NCI-H1092 (cell line): ENCODE measurements at places on chromosomes 5 and 9.
A peak's percentile ranks its signal among the peaks of the same experiment; 100 is the strongest.

DNA sequence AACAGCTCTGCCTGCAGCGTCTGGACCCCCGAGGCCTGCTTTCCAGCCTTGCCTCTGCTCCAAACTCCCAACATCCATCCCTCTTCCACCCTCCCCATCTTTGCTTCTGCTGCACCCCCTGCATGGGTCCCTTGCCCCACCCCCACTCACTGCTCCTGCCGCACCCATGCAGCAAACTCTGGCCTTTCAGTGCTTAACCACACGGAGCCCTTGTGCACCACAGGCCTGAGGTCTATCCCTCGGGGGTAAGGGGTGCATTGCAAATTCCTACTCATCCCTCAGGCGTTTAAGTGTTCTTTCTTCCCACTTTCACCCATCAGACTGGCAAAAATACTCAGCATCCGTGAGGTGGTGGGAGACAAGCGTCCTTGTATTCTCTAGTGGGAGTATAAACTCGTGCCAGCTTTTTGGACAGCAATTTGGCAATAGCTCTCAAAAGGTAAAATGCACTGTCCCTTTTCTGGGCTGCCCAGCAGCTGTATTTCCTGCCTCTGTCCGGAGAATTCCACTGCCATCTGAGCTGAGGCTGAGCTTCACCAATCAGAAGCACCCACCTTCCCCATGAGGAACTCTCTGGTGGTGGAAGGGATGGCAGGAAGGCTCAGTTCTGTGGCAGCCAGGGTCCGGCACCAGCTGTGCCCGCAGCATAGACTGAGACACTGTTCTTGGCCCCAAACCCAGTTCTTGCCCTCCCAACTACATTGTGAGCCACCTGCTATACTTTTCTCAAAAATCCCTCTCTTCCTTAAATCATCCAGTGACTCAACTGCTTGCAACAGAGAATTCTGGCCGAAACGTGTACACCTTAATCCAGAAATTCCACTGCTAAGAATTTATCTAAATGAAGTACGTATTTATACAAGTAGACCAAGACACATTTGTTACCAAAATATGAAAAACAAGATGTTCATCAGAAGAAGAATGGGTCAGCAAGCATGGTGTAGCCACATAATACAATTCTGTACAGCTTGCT, 15.0 kb downstream of the PSMB7 start:
- DNase-seq = no peak

DNA sequence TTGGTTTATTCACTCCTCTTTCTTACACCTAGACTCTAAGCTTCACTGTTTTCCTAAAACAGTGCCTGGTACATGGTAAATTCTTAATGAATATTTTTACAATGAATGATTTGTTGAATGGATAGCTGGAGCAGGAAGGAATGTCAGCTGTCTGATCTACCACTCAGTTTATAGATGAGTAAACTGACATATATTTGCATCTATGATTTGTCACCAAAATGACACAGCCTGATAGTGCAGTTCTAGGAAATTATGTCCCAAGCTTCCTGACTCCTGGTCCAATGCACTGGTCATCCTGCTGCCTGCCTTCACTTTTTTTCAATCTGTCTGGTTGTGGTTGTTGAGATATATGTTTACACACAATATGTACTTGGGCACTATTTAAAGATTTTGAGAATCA, 651.7 kb upstream of the WWC1 start:
- no peak for DNase-seq

DNA sequence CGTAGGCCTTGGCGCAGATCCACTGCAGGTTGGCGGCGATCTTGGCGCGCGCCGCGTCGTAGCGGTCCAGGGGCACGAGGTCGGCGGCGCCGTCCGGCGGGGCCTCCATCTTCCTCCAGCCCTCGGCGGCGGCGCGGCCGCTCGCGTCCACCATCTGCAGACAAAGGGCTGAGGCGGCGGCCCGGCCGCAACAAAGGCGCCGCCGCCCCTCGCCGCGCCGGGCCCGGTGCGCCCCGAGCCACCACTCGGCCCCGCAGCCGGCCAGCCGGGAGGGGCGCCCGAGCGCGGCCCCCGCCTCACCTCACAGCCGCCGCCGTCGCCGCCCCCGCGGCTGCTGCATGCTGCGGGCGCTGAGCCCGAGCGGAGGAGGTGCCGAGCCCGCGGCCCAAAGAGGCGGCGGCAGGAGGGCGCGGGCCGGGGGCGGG, 328 bp downstream of the CAMSAP1 start:
- no peak for DNase-seq

GRCh38 chr5:133930061-133930812, 38.2 kb downstream of the C5orf15 start:
- DNase-seq = no peak

GRCh38 chr9:119195521-119195920, 173.7 kb downstream of the BRINP1 start:
- no peak for DNase-seq

GRCh38 chr5:163565931-163566608, 60.7 kb downstream of the MAT2B start:
- no peak for DNase-seq

- DNase-seq = no peak
Observed at GRCh38 chr5:61788548-61788947, 456.5 kb downstream of the ZSWIM6 start.

GRCh38 chr5:37717613-37718431, 122.0 kb downstream of the GDNF start:
- peak; percentile 68 for DNase-seq

DNA sequence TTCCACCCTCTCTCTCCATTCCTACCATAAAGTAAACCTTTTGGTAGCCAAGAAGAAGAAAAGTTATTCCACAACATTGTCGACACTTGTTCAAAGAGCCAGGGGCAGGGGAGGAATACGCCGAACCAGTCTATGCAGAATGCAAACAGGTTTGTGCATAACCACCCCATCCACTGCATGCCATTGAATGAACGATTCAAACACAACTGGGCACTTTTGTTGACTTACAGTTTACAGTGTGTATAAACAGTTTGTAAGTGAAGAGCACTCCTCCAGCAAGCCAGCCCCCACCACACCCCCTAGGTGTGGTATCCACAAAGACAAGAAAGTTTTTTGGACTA, 6.8 kb upstream of the S1PR3 start:
- DNase-seq = no peak

GRCh38 chr5:135434591-135435466, 12.3 kb downstream of the DCANP1 start:
- no peak for DNase-seq

GRCh38 chr9:87227456-87227855, 270.2 kb upstream of the DAPK1 start:
- DNase-seq = no peak

DNA sequence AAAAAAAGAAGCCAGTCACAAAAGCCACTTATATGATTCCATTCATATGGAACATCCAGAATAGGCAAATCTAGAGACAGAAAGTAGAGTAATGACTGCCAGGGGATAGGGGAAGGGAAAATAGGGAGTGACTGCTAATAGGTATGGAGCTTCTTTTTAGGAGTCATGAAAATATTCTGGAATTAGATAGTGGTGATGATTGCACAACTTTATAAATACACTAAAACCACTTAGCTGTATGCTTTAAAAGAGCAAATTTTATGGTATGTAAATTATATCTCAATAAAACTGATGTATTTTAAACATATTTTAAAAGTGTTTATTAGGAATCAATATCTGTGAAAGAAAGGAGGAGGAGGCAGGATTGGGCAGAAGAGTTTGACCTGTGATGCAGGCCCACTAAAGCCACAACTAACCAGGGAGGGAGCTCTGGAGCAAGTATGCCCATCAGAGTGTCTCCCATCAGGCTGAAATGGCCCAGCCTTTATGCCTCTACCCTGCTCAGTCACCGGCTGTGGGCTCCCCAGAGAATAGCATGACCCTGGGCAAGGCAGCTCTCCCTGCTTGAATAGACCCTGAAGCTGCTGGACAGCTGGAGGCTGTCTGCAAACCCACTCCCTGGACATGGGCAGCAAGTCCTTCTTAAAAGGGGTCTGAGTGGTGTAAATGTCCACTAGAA, 96.0 kb upstream of the SLC44A1 start:
- DNase-seq = no peak

GRCh38 chr5:9622971-9623421, 7.2 kb downstream of the TAS2R1 start:
- no peak for DNase-seq

- DNase-seq = no peak
Observed at GRCh38 chr5:150254774-150255173, 34.8 kb downstream of the CAMK2A start.

DNA sequence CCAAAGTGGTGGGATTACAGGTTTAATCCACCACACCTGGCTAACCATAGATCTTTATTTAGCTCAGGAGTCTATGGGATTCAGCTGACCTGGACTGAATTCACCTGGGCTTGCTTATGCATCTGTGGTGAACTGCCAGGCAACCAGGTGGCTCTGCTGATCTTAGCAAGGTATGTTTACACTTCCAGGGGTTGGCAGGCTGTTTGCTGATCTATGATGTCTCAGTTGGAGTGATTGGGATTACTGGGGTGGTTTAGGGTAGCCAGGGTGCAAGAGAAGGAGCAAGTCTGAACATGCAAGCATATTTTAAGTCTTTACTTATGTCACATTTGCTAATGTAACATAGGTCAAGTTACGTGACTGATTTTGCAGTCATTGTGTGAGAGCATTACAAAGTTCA, 63.6 kb upstream of the JAK2 start:
- no peak for DNase-seq

DNA sequence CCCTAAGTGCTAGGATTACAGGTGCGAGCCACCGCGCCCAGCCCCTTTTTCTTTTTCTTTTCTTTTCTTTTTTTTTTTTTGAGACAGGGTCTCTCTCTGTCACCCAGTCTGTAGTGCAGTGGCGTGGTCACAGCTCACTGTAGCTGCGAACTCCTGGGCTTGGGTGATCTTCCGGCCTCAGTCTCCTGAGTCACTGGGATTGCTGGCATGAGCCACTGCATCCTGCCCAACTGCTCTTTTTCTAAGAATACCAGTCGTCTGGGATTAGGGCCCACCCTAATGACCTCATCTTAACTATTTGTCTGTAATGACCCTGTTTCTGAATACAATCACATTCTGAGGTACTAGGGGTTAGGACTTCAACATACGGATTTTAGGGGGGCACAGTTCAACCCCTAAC, 34.1 kb upstream of the NANS start:
- no peak for DNase-seq

DNA sequence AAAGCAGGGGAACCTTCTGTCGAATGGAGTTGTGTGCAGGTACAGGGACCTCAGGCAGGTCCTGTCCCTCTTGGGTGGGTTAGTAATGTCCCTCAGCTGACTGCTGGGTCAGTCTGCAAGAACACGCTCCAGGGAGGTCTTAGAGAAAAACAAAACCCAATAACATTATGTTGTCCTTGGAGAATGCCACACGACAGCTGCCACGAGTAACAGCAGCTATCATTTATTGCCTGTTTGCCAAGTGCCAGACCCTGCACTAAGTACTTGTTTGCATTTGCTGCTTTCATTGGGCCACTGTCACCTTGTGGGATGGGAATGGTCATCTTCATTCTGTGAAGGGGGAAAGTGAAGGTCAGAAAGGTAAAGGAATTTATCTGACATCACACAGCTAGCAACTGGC, 310.3 kb downstream of the SLIT3 start:
- DNase-seq = no peak

GRCh38 chr5:162721125-162721524, 653.6 kb downstream of the GABRG2 start:
- DNase-seq = no peak

DNA sequence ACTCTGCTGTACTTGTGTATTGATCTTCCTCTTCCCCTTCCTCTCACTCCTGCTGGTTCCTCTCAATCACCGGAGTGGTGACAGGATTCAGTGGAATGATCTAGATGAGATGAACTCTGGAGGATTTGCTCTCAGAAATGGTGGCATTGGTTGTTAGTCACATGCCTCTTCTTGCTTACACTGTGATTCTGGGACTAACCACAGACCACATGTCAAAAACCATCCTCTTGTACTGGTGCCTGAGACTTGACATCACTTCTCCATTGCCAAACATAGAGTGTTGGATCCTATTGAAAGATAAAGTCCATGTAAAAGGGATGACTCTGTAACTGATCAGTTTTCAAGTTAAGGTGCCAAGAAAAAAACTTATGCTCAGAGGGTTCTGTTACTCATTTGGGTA, 506.5 kb downstream of the DMAC1 start:
- no peak for DNase-seq

DNA sequence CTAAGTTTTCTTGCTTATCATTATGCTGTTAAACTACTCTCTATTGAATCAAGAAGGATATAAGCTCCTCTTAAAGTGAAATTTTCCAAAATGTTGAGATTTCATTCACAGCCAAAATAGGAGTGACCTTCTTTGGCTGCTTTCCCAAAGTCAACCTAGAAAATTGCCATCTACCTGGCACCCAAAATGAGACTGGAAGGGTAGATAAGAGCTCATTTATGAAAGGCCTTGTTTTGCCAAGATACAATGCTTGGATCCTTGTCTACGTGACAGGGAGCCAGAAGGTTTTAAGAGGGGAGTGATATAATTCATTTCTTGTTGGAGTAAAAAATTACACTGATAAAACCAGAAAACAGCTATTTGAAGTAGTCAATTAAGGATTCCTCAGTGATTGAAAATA, 287.1 kb downstream of the IZUMO3 start:
- no peak for DNase-seq

DNA sequence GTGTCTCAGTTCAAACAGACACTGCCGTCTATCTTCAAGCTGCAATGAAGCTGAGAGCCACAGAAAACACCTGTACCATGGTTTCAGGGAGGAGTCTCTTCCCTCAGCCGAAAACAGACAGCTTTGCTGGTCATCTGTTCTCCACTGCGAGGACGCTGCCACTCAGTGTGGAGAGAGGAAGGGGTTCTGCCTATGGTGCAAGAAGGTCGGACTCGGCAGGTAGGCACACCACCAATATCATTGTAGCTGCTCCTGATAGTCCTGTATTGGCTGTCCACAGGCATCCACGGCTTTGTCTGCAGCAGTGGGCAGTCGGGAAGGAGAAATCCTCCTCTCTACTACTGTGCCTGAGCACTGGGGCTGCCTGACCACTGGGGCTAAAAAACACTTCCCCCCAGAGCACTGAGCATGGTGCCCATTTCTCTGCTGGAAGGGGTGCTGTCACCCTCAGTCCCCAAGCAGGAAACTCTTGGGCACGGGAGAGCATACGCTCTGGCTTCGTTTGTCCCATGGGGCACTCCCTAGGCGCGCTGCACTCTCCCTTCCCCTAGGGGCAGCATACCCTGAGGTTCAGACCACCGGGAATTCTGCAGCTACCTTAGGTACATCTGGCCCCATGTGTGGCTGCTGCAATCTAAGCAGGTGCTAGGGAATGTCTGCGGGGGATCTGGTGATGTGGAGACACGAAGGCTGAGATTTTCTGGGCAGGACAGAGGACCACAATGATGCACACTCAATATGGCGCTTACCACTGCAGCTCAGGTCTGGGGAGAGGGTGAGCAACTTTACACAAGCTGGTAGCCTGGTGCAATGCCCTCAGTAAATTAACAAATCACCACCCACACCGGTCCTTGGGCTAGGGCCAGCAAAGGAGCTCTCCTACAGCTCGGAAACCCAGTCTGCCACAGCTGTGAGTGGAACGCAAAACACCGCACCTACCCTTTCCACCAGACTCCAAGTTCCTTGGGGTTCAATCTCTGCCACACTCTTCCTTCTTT, 880.9 kb upstream of the SEMA6A start:
- DNase-seq = no peak

DNA sequence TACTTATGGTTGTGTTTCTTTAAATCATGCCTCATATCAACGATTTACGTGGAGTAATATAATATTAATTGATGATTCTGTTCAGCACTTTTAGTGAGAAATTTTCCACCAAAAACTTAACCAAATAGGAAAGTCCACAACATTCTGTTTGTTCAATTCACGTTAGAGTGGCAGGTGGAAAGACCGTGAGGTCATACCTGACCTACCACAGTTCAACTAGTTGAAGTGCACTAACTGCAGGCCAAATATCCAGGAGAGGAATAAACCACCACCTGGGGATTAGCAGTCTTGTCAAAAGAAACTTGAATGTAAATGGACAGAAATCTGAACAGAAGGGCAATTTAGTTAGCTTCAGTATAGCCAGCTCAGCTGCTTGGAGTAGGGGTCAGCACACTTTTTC, 577.7 kb downstream of the KIF4B start:
- DNase-seq = no peak
